Frontal cortex (tissue), 4 donors: ENCODE measurements at places on chromosomes 13 and 19. TPM values are rescaled to one million over a fixed set of nuclear protein-coding genes. Genes with fewer than 3 reads are reported as not detected.

GRCh38 chr13:65300220-65300619, 1929.9 kb downstream of the PCDH9 start:
- DNase-seq: no peak

The CCL25 gene
- total RNA-seq: 1.2 TPM

The CLN5 gene
- 24.1 TPM for total RNA-seq

The C19orf33 gene
- 0.82 TPM for total RNA-seq

The OR7C1 gene
- not detected for total RNA-seq

DNA sequence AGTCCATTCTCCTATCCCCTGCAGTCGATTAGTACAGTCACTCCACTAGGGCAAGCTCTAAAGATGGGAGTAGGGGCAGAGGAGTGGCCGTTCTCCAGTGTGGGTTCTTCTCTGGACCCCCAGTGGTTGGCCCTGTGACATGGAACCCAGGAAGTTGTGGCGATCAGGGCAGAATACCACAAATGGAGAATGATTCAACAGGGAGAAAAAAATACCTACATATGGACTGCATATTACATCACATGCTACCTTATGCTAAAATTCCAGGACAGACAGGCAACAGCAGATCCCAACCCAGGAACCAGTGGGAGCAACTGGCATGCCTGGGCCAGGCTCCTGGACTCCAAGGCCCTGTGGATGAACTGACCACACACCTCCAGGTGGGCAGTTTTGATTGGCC, 20.4 kb downstream of the POU2F2 start:
- DNase-seq: no peak

The CATSPERD gene
- 0.41 TPM for total RNA-seq

DNA sequence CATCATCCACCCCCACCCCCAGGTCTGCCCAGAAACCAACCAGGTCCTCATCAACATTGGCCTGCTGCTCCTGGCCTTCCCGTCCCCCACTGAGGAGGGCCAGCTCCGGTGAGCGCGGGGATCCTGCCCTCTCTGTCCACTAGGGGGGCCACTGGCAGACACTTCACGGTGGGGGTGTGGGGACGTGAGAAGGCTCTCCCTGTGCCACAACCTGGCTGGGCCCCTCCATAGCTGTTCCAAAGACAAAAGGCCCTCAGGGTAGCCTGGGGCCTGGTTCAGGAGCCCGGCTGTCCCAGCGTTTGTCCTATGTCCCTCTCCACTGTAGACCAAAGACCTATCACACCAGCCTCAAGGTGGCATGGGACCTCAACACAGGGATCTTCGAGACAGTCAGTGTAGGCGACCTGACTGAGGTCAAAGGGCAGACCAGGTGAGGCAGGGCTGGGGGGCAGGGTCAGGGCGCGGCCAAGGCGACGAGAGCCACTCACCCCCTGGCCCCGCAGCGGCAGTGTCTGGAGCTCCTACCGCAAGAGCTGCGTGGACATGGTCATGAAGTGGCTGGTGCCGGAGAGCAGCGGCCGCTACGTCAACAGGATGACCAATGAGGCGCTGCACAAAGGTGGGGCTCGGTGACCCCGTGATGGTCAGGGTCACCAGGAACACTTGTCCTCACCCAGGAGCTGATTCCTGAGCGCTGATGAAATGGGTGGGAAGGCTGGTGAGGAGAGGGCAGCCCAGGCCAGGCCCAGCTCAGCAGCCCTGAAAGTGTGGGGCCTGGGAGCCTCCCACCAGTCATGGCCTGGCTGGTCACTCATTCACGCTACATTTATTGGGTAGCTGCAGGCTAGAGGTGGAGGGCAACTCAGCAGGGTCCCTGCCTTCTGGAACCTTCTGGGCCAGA, 7.9 kb downstream of the DCAF15 start:
- DNase-seq: no peak

DNA sequence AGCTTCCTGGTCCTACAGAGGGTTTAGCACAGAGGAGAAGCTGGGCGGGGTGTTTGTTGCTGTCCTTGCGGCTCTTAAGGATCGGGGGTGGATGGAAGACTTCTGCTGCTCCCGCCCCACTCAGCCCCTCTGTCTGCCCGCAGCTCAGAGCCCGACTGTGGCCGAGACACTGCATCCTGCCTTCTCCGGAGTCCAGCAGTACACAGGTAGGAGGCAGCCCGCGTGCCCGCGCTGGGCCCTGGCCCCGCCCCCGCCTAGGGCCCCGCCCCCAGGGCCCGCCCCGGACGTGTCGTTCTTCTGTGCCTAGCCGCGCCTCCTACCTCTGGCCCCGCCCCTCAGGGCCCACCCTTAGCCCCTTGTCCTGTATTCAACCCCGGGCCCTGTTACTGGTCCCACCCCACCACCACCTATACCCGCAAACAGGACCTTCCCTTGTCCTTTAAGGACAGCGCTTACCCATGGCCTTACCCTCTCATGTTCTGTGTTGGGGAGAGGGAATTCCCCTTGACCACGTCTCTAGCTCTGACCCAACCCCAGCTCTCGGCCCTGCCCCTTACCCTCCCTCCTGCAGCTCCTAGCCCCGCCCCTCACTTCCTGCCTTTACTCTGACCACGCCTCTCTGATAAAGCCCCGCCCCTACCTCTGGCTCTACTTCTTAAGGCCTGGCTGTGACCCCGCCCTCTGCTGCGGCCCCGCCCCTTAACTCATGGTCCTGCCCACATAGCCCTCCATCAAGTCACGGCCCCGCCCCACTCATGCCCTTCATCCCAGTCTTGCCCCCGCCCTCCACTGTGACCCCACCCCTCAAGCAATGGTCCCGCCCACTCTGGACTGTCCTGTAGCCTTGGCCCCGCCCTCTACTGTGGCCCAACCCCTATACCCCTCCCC, 60.5 kb downstream of the CELF5 start:
- no peak for DNase-seq

- no peak for DNase-seq
These were observed 16.9 kb downstream of the ERICH6B start for GRCh38 chr13:45598597-45598996.

- DNase-seq: no peak
These were observed 53.2 kb upstream of the EEF1AKMT1 start for GRCh38 chr13:20826843-20827560.
